Cortex of kidney (tissue), 1 donor: ENCODE measurements at places on chromosomes 16 and 17.

GRCh38 chr17:2095536-2095910 lies 40.6 kb downstream of the HIC1 start:
- no peak for DNase-seq

DNA sequence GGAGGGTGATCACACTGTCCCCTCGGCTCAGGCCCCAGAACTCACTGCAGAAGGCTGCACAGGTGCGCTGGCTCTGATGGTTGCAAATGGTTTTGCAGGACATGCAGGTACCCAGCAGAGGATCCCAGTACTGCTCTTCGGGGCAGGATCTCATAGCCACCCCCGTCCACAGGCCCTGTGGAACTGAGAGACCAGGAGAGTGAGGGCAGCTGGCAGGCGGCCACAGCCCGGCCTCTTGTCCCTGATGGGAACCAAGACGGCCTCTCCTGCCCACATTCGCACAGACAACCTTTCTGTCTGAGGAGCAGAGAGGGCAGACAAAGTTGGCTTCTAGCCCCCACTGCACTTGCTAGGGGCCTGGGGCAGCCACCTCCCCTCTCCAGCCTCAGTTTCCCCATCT lies 19.5 kb downstream of the TNFRSF13B start:
- DNase-seq: no peak

GRCh38 chr17:74864866-74865395 lies 5.2 kb upstream of the GRIN2C start:
- no peak for DNase-seq

DNA sequence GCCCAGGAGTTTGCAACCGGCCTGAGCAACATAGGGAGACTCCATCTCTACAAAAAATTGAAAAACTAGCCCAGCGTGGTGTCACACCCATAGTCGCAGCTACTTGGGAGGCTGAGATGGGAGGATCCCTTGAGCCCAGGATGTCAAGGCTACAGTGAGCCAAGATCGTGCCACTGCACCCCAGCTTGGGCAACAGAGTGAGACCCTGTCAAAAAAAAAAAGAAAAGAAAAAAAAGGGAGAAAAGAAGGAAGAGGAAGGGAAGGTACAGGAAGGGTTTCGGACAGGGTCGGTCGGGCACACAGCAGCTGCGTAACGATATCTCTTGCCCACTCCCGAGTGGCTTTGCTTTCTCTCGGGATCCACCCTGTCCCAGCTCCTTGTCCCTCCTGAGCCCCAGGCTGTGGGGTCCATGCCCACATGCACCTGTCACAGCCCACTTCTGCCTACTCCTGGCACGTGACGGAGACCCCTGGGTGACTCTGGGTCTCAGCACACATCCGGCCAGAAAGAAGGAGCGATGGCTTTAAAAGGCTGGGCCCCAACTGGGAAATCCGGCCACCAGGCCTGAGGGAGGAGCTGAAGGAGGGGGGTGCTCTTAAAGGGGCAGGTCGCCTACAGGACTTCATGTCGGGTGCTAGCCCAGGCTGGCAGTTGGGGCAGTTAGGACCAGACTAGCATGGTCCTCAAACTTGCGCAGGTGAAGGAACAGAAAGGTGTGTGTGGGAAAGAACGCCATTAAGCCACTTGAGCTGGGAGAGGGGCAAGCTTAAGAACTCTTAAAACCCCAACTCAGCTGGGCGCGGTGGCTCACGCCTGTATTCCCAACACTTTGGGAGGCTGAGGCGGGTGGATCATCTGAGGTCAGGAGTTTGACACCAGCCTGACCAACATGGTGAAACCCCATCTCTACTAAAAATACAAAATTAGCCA lies at the start of gene GHDC:
GHDC (minus strand) TSS at position 526 of the 931 bp plus-strand sequence. CDS start 913 bp downstream, outside the sequence.
- no peak for DNase-seq

GRCh38 chr16:84243732-84244131 lies 3.9 kb upstream of the KCNG4 start:
- no peak for DNase-seq

- DNase-seq: no peak
These were observed 7.9 kb downstream of the GNAO1 start for GRCh38 chr16:56199164-56199563.

- DNase-seq: no peak
These were observed 62.6 kb upstream of the TEKT1 start for GRCh38 chr17:6894206-6894528.

- DNase-seq: no peak
These were observed 27.2 kb upstream of the MEAK7 start for GRCh38 chr16:84531671-84532111.

GRCh38 chr17:48093341-48094045 lies 7.8 kb downstream of the CBX1 start:
- DNase-seq: no peak

DNA sequence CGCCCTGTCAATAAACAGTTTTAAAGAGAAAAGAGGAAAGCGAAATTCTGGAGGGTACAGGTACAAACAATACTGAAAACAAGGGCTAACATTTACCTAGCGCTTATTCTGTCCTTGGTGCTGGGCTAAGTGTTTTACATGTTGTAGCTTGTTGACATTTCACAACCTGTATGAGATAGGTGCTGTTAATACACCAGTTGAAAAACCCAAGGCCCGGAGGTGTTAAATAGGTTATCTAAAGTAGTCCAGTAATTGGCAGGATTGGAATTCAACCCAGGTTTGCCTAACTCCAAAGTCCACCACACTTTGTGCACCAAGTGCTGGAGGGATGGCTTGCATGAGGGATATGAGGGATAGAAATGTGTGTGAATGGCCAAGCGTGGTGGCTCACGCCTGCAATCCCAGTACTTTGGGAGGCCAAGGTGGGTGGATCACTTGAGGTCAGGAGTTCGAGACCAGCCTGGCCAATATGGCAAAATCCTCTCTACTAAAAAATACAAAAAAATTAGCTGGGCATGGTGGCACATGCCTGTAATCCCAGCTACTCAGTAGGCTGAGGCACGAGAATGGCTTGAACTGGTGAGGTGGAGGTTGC lies 2.9 kb downstream of the ATP6V0D1 start:
- no peak for DNase-seq

- no peak for DNase-seq
These were observed 541 bp downstream of the ZNF18 start for GRCh38 chr17:11996722-11997146.

- no peak for DNase-seq
These were observed 107.2 kb upstream of the C16orf82 start for GRCh38 chr16:26959416-26960009.

- no peak for DNase-seq
These were observed 634 bp downstream of the KANSL1 start for GRCh38 chr17:46192439-46193150.

GRCh38 chr16:30786936-30787612 lies at the start of gene ZNF629:
Gene ZNF629 (minus strand): TSS chr16:30787205. CDS start chr16:30784482, 2,723 bp downstream.
- no peak for DNase-seq

GRCh38 chr16:61934601-61935000 lies 101.6 kb downstream of the CDH8 start:
- DNase-seq: no peak

- DNase-seq: no peak
These were observed 18.8 kb downstream of the ALOX15B start for GRCh38 chr17:8057691-8058114.

DNA sequence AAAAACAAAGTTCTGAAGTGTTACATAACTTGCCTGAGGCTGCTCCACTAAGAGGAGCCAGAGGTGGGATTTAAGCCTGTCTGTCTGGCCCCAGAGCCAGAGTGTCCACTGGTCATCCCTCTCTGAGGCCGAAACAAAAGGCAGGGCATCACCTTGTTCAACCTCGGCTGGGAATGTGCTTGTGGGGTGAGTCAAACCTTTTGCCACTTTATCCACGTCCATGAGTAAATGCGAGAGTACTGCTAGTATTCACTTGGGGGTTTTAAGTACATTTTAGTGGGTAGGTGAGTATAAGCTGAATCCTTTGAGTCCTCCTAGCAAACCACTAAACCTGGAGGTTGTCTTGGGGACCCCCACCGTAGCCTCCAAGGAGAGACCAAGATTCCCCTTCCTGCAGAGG lies 103.5 kb downstream of the STX8 start:
- DNase-seq: no peak

GRCh38 chr17:8126491-8127066 lies 2.7 kb upstream of the HES7 start:
- no peak for DNase-seq

DNA sequence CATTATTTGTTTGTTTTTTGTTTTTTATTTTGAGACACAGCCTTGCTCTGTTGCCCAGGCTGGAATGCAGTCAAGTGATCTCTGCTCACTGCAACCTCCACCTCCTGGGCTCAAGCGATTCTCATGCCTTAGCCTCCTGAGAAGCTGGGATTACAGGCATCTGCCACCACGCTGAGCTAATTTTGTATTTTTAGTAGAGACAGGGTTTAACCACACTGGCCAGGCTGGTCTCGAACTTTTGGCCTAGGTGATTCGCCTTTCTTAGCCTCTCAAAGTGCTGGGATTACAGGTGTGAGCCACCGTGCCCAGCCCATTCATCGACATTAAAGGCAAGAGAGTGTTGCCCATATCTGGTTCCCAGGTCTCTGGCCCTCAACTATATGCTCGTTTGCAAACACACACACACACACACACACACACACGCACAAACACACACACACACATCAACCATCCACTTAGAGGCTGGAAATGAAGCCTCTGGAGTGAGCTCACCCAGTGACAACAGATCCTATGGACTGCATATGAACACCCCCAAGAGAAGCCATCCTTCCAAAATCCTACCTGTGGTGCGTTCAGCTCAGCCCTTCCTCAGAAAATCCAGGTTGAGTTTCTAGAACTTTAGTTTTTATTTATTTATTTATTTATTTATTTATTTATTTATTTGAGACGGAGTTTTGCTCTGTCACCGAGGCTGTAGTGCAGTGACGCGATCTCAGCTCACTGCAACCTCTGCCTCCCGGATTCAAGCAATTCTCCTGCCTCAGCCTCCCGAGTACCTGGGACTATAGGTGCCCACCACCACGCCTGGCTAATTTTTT lies 12.3 kb upstream of the SEPHS2 start:
- no peak for DNase-seq

DNA sequence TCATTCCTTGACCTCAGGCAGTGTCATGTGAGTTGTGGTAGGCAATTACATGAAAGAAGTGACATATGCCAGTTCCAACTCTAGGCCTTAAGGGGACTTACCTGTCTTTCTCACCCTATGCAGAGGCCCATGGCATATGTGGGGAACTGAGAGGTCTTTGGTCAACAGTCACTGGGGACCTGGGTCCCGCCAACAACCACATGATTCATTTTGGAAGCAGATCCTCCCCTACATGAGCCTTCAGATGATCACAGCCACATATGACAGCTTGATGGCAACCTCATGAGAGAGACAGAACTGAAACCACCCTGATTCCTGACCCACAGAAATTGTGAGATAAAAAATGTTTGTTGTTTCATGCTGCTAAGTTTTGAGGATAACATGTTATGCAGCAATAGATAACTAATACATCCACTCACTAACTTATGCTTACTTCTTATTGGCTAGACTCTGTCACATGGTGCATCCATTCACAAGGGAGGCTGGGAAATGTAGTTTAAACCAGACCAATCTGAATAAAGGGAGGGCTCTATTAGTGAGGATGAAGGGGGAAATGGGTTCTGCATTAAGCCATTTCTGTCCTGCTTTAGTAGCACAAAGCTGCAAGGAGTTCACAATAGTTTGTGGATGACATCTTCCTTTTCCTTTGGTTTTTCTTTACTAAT lies 298.2 kb downstream of the HAPSTR1 start:
- DNase-seq: no peak

DNA sequence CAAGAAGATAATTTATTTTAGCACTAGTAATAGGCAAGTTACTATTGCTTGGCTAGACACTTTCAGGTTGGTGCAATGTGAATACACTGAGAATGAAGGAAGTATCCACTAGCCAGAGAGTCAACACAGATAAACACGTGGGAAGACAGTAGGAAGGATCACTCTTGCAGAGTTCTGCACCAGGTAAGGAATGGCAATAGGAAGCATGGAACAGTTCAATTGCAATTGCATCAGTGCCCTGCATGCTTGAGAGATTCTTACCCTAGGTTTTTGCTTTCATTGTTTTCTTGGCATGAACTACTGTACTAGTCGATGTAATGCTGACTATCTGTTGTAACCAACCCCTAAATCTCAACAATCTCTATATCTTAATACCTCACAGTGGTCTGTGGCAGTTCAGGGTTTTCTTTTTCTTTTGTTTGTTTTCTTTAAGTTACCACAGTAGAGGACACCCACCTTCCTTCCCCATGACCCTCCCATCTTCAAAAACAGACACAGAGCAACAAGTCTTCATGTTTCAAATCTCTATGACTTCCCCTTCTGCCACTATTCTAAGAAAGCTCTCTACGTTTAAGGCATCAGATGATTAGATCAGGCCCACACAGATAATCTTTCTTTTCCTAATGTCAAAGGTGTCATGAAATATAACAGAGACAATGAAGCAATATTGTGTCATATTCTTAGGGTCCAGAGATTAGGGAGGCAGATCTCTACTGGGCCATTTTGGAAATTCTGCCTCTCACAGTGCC lies 18.1 kb upstream of the ABCA8 start:
- DNase-seq: no peak

DNA sequence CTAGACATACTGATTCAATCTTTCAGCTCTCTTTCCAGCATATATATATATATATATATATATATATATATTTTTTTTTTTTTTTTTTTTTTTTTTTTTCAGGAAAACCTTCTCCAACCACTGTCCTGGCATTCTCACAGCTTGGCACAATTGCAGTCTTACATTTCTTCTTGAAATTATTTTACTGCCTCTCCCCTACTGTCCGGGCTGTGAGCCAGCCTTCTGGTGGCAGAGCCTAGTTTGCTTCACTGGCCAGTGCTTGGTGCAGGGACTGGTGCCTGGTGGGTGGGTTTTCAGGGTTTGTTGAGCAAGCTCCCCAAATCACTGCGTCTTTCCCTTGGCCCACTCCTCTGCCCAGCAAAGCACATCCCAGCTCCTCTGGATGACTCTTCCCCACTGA lies 28.5 kb downstream of the PRSS54 start:
- no peak for DNase-seq

GRCh38 chr17:67818110-67819002 lies 6.9 kb upstream of the BPTF start:
- no peak for DNase-seq

DNA sequence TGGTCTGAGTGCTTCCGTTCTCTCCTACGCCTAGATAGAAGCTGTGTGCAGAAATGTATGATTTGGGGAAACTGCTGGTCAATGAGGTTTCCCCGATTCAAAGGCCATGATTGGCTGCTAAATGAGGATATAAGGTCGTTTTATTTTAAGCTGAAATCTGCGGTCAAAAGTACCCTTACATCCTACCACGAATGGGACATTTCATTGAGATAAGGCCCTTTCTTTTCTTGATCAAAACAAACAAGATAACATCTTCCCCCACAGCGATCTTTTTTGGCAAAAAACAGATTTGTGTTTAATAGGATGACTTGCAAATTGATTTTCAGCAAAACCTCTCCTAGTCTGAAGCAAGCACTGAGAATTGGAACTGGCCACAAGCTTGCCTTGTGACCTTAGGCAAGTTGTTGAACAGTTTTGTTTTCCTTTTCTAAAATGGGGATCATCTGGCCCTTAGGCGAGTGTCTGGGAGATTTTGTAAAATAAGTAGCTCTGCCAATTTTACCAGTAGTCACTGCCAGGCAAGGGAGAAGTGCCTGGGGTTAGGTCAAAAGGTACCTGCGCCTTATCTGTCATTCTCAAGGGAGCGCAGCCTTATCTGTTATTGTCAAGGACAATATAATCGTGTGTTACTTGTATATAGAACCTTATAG lies 635 bp downstream of the SCPEP1 start:
- DNase-seq: no peak

GRCh38 chr16:51888534-51888933 lies 658.4 kb downstream of the TOX3 start:
- no peak for DNase-seq

- no peak for DNase-seq
These were observed 65.9 kb downstream of the HIC1 start for GRCh38 chr17:2120586-2121335.
